Stimulated activated CD4-positive, alpha-beta T cell treated with anti-CD3 and anti-CD28 coated beads, Interleukin-2, amount 100 ng/mL, for 4 hours (primary cell): ENCODE measurements at places on chromosomes 12 and 14.

DNA sequence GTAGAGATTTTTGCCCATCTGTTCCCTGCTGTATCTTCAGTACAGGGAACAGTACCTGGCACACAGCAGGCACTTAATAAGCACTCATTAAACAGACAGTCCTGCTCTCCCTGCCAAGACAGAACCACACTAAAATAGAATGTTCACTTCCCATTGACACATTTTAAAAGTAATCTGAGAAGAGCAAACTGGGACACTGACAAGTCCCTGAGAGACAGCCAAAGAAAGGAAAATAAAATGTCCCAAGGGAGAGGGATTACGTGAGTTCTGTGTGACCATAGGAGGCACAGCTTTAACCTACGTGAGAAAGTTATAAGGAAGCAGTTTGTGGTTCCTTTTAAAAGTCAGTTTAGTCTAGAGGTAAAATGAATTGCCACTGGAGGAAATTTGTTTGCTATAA lies 43.9 kb upstream of the SYCP3 start:
- DNase-seq: no peak

- DNase-seq: no peak
Observed at GRCh38 chr12:113610698-113611097, 139.0 kb upstream of the LHX5 start.

- DNase-seq: no peak
Observed at GRCh38 chr12:49583366-49584094, 15.6 kb upstream of the MCRS1 start.

- DNase-seq: no peak
Observed at GRCh38 chr12:93059925-93060665, 131.0 kb upstream of the EEA1 start.

DNA sequence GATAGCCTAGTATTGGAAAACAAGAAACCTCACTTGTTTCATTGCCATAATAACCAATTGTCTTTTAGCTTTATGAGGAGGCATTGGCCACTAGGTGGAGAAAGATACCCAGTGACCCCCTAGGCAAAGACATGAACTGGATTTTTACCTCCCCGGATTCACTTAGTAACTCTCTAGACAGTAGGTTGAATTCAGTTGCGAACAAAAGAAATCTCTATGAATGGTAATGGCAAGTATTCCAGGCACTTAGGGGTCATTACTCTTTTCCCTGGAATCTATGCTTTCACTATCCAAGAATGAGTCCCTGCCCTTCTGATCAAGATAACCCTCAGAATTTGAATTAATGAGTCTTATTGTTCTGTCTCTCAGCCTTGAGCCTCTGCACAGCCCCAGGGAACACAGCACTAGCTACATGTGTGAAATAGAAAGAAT lies 29.5 kb upstream of the RHOJ start:
- no peak for DNase-seq

DNA sequence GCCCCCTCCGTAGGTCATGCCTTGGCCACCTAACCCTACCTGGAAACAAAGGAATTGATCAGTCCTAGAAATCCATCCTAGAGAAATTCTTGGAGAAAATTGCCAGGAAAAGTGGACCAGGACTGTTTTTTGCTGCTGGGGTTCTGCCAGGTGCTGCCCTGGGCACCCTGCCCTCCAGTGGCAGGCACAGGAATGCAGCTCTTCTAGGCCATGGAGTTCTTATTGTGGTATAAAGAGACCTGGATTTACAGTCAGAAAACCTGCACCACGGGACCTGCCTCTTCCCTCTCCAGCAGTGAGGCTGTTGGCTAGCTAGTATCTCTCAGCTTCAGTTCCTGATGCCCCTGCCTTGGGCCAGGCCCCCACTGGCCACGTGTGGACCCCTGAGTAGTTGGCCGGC lies 59.7 kb downstream of the SLC24A4 start:
- DNase-seq: no peak
